ENCODE measurements at places on chromosomes 5 and 9.

- DNase-seq, result no peak
Measured at GRCh38 chr5:138951986-138952735, 77.0 kb upstream of the LRRTM2 start.

DNA sequence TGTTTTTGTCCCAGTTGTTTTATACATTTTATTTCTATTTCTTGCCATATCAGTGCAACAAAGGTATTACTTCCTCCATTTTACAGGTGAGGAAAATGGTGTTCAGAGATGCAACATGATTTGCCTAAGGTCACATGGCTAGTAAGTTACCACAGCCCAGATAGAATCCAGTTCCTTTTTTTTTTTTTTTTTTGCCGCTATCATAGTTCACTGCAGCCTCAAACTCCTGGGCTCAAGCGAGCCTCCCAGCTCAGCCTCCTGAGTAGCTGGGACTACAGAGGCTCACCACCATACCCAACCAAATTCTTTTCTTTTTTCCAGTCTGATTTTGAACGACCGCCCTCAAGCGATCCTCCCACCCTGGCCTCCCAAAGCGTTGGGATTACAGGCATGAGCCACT, 480 bp upstream of the CCDC69 start:
- DNase-seq, result no peak

GRCh38 chr5:141573489-141574121, 45.2 kb downstream of the DIAPH1 start:
- DNase-seq, result no peak

DNA sequence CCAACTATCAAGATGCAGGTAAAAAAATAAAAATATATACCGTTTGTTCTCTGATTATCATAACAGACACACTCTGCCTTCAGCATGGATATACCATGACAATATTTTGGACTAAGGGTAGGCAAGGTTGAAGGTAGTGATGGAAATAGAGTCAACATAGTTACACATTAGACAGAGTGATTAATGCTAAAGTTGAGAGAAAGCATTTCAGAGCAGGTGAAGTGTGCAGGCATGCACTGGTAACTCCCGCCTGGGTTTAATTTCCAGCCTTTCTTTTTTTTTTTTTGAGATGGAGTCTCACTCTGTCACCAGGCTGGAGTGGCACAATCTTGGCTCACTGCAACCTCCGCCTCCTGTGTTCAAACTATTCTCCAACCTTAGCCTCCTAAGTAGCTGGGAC, 458.5 kb downstream of the TLR4 start:
- DNase-seq, result no peak

- DNase-seq, result no peak
Measured at GRCh38 chr9:86747711-86748110, 199.6 kb downstream of the GAS1 start.

DNA sequence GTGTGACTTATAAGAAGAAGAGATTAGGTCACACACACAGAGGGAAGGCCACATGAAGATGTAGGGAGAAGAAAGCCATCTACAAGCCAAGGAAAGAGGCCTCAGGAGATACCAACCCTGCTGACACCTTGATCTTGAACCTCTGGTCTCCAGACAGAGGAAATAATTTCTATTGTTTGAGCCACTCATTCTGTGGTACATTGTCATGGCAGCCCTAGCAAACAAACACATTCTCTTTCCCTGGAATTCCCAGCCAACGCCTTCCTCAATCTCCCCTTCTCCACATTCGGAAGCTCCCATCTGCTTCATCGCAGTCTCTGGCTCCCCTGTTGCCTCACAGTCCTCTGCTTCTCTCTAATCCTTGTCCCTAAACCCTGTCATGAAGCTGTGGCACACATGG, 16.7 kb downstream of the PTGS1 start:
- DNase-seq, result no peak

- no peak for DNase-seq
Measured at GRCh38 chr9:83491413-83491812, 46.8 kb downstream of the FRMD3 start.

- DNase-seq, result no peak
Measured at GRCh38 chr9:970151-970996, 6.1 kb upstream of the DMRT3 start.

DNA sequence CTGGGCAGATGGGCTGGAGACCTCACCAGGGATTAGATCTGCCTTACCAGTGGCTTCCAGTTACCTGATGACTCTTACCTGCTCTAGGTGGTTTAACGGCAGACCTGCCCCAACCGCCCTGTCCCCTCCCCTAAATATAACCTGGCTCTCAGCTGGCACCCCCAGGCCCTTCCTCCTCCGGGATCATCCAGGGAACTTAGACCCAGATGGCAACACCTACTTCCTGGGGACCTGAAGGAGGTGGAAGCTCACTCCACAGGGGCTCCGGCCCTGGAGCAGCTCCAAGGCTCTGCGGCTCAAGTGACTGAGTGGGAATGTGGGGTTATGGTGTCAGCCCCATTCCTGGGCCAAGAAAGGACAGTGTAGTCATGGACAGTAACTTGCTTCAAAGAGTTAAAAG, 130.4 kb downstream of the OLFM1 start:
- DNase-seq, result no peak

Measured in substantia nigra (tissue), 51 donors.